ENCODE measurements at places on chromosomes 3 and 15.

DNA sequence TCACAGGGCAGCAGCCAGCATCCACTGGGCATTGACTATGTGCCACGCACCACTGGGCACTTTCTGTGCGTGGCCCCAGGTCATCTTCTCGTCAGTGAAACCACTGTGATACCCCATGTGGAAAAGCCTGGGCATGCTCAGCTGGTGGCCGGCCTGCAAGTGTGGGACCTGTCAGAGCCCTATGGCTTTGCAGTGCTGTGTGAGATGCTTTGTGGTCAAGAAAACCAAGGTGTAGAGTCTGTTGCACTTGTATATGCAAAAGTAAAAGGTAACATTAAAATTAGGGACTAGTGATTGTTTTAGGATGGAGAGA, 69.5 kb downstream of the PGPEP1L start:
- no peak for DNase-seq

- DNase-seq: no peak
Observed at GRCh38 chr3:42226470-42227425, 39.2 kb downstream of the CCK start.

DNA sequence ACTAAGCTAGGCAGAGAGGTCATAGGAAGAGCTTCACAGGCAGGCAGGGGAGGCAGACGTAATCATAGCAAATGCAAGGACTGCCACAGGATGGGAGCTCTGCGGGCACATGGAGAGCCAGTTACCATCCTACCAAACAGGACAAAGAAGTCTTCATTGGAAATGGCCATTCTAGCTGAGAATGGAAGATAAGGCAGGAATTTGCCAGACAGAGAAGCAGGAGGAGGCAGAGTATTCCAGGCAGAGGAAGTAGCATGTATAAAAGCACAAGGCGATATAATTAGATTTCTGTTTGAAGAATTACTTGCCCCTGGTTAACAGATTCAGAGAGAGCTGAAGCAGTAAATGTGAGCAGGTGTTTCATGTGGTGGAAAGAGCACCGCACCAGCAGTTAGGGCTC, 3.5 kb upstream of the SEMA5B start:
- no peak for DNase-seq

- no peak for DNase-seq
Observed at GRCh38 chr3:122957707-122958689, 69.6 kb downstream of the SEMA5B start.

GRCh38 chr3:183446838-183447205, 18.4 kb upstream of the MCF2L2 start:
- no peak for DNase-seq

DNA sequence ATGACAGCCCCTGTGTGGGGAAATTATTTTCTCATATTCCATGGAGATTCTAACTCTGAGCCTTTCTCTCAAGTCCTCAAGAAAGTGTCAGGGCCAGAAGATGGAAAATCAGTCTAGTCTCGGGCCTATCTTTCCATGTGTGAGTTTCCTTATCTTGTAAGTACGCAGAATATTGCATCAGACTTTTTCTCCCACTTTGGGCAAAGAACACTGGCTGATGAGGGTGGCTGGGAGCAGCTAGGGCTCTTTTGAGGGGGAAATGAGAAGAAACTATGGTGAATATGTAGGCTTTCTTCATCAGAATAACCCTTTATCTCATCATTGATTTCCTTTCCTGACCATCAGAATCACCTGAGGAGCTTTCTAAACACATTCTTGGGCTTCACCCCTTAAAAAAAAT, 264.0 kb downstream of the CLSTN2 start:
- DNase-seq: no peak

DNA sequence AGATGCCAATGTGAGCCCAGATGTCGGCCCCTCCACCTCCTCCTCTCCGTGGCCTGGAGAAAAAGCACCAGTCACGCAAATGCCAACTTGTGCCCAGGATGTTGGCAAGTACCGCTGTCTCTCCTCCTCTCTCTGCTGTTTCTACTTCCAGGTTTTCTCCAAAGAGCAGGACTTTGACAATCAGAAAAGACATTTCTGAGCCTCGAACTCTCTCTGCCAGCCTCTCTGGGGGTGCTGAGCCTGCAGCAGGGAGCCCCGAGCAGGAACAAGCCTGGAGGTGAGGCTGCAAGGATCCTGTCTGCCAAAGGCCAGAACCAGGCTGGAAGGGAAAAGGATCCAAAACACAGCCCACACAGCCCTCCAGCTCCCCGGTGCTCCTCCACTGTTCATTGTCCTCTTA, 89.7 kb downstream of the SEC22A start:
- DNase-seq: no peak

DNA sequence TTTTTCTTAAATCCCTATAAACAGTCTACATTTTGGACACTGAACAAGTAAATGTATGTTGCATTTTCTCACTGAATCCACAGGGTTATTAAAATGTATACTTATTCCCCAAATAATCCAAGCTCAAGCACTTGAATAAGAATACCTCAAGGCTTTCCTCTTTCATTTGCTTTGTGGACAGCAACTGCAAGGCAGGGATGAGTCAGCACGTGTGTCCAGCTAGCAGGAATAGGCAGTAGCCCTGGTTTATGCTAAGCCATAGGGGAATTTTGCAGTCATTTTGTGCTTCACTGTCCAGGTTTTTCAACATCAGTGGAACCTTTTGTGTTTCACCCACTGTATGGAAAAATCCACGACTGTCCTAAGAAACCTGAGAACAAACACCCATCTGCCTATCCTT, 96.7 kb upstream of the KCNMB2 start:
- no peak for DNase-seq
